ENCODE measurements at places on chromosomes 7 and 10. TPM values are rescaled to one million over a fixed set of nuclear protein-coding genes. Genes with fewer than 3 reads are reported as not detected.

The SNX8 gene
- total RNA-seq: 27.2 TPM

The ANKRD61 gene
- total RNA-seq: not detected

The MYO1G gene
- under 0.01 TPM for total RNA-seq

The PIK3CG gene
- 0.11 TPM for total RNA-seq

The RAPGEF5 gene
- total RNA-seq: 3.4 TPM

The FAM25G gene
- total RNA-seq: not detected

The SHOC2 gene
- 75.2 TPM for total RNA-seq

The SPDYE2 gene
- total RNA-seq: not detected

The SHTN1 gene
- 6.9 TPM for total RNA-seq
